ENCODE measurements at places on chromosomes 4 and X.

GRCh38 chr4:185580699-185581098 lies 45.4 kb upstream of the PDLIM3 start:
- DNase-seq = peak; percentile 71

- no peak for DNase-seq
These were observed 39.8 kb downstream of the NHS start for GRCh38 chrX:17414839-17415238.

DNA sequence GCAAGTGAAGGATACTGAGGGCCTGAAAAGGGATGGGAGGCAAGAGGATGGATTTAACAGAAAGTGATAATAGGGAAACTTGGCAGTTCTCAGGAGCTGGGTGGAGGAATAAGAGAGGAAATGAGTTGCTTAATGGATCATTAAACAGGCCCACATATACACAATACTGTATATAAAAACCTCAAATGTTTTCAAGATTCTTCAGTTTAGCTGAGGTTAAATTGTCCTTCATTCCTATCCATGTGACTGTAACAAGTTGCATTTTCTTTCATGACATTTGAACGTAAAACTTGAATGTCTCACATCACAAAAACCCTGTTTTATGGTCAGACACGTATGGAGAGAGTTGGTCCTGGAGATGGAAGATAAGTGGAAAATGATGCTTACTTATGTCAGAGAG lies 76.5 kb upstream of the PLAC8 start:
- DNase-seq = no peak

- DNase-seq = no peak
These were observed at the start of gene RUFY3 for GRCh38 chr4:70721747-70722146. RUFY3 (plus strand) TSS chr4:70721964; CDS start chr4:70722574, 610 bp downstream.

- no peak for DNase-seq
These were observed 204.1 kb downstream of the BCOR start for GRCh38 chrX:39893417-39894338.

GRCh38 chrX:47902161-47902560 lies 65.5 kb downstream of the ZNF81 start:
- no peak for DNase-seq

GRCh38 chrX:132592880-132593279 lies 104.0 kb upstream of the MBNL3 start:
- no peak for DNase-seq

- DNase-seq = no peak
These were observed 2.6 kb downstream of the AMER1 start for GRCh38 chrX:64202808-64203325.

- DNase-seq = no peak
These were observed 3.1 kb upstream of the SLC26A1 start for GRCh38 chr4:996030-996996.

- DNase-seq = no peak
These were observed 16.1 kb upstream of the RS1 start for GRCh38 chrX:18687856-18688495.

- no peak for DNase-seq
These were observed 262.2 kb downstream of the SPOCK3 start for GRCh38 chr4:166972071-166972470.

DNA sequence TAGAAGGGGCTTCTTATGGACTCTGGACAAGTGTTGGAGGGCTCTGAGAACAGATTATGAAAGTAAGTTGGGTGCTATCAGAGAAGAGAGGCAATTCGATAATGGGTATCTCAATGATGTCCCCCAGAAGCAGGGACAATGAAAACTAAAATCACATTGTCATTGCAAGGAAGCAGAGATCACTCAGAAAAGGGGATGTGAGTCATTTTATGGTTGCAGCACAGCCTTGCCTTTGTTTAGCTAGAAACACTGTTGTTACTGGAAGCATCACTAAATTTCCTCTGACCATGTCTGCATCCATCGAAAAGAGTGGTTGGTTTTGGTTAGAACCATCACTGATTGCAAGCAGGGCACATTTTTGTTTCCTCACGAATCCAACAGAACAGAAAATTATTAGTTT lies 246.8 kb upstream of the NWD2 start:
- DNase-seq = no peak

DNA sequence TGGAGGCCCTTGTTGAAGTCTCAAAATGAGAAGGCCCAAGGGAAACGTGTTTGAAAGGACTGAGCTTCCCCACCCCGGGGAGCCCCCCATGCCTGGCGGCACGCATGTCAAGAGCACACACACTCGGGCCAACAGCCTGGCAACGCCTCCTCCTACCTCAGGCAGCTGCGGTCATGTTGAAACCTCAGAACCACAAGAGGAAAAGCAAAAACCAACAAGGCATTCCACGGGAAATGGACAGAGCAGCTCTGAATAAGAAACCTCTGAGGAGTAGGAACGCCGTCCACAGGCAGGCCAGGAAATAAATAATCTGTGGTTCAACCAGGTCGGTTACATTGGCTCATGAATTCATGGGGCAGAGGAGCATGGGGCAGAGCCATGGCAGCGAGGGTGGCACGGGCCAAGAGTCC lies 95.7 kb upstream of the AFAP1 start:
- DNase-seq = no peak

GRCh38 chr4:110878413-110878812 lies 255.5 kb upstream of the PITX2 start:
- DNase-seq = no peak

GRCh38 chr4:47667552-47667951 lies 170.3 kb downstream of the CORIN start:
- no peak for DNase-seq

DNA sequence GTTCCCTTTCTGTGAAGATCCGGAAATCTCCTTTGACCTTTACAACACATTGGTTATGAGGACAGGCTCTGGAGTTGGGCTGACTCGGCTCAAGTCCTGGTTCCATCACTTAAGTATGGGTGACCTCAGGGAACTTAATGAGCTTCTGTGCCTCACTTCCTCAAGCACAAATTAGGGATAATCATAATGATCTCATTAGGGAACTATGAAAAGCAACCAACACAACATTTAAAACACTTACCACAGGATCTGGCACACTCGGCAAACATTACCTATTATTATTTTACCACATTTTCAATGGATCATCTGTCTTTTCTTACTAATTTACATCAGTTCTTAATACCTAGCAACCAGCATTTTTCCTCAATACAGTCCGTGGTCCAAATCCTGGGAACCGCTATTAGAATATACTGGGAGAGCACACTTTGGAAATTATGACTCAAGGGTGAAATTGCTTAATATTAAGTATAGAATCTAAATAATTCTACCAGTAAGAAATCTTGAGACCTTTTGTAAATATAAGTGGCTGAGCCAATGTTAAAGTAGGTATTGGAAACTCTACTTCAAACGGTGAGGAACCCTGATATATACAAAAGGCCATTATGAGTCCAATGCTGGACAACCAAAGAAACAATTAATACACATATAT lies 19.6 kb downstream of the ADGRA3 start:
- DNase-seq = no peak

DNA sequence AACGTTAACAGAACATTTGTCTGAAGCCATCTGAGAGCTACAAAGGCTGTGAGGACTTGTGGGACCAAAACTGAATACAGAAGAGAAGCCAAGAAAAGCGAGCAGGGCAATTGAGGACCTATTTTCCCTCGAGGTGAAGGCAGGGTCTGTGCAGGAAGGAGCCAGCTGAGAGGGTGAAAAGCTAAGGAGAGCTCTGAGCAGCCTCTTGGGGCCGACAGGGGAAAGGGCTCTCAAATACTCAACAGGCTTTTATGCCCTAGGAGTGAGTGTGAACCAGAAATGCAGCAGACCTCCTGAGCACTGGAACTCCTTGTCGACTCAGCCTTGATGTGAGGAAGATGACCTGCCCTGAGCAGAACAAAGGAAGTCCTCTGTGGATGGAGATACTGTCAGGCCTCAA lies 54.2 kb downstream of the C4orf50 start:
- DNase-seq = no peak

GRCh38 chr4:140790171-140790570 lies 34.0 kb upstream of the TBC1D9 start:
- DNase-seq = no peak

GRCh38 chr4:141486375-141486997 lies 149.9 kb upstream of the IL15 start:
- no peak for DNase-seq

DNA sequence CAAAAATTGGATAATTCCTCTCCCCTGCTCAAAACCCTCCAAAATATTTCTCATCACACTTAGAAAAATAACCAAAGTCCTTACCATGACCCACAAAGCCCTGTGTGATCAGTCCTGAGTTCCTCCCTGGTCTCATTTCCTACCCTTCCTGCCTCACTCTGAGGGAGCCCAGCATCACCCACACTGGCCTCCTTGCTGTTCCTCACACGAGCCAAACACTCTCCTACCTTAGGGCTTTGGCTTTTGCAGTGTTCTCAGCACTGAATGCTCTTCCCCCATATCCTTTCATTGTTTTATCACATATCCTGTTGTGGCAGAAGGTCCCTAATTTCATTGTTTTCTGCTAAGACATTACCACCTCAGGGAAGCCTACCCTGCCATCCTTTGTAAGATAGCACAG lies 12.2 kb downstream of the MGAT4D start:
- no peak for DNase-seq

DNA sequence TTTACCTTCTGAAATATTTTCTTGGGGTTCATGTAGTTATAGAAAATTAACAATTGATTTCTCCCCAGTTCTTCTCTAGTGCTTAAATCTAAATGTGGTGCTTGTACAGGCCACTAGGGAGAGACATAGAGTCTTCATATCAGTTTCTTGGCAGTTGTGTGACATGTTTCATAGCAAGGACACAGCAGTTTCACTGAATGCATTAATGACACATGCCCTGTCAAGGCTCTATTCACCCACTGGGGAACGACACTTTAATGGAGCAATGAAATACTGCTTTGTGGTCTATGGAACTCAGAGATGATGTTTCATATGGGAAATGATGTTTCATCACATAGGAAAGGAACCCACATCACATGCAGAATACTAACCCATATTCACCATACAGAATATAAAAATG lies 2.8 kb downstream of the VEGFC start:
- no peak for DNase-seq

GRCh38 chr4:6271206-6271605 lies 1.6 kb downstream of the WFS1 start:
- no peak for DNase-seq

DNA sequence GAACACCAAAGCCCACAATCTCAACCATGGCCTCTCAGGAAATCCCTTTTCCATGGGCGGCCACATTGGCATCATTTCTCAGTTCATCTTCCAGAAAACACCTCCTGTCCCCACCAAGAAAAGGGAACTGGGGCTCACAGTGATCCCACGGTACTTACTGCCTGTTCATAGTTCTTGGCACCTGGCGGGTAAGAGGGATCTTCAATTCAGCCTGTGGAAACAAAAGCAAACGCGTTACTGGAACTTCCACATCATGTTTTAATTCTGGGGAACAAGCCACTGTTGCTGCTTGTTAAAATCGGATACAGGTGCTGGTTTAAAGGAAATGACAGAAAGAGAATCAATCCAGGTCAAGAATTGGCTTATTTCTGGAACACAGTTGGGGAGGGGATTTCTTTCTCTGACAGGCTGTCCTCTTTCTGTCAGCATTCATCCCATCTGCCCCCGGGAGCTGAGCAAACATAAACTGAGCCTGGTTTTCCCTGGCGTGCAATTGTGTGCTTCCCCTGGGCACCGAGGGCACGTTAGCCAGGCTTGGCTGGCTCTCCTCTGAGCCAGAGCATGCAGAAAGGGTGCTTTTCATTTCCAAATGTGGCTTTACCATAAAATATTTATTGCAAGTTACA lies 16.8 kb downstream of the CLNK start:
- DNase-seq = no peak

GRCh38 chr4:114334884-114335330 lies 263.7 kb upstream of the UGT8 start:
- DNase-seq = no peak

DNA sequence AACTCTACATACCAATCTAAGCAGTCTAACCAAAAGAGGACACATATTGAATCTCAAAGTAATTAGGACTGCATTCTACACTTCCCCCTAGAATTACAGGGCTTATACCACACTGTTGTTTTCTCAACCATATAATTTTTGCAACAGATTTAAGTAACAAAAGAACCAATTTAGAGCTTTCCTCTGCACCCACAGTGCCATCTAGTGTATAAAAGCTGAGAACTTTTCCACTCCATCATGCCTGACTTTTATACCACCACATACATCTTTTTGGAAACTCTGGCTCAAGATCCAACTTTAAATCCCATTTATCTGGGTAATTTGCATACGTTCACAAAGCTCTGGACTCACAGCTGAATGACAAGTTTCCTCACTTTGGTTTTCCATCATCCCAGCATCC lies 99.5 kb downstream of the EFHC2 start:
- no peak for DNase-seq

- no peak for DNase-seq
These were observed 169.4 kb downstream of the MGST2 start for GRCh38 chr4:139834981-139835391.
